Right renal pelvis (tissue), 4 donors: ENCODE measurements at places on chromosomes 2 and 18. TPM values are rescaled to one million over a fixed set of nuclear protein-coding genes. Genes with fewer than 3 reads are reported as not detected.
A peak's percentile ranks its signal among the peaks of the same experiment; 100 is the strongest.

The CDH19 gene
- polyA plus RNA-seq, result 0.61 TPM

The GPATCH11 gene
- 8.7 TPM for polyA plus RNA-seq

The DNAH7 gene
- 9.1 TPM for polyA plus RNA-seq

GRCh38 chr2:85661139-85661858 is 6.7 kb downstream of the SFTPB start:
- DNase-seq, result no peak

DNA sequence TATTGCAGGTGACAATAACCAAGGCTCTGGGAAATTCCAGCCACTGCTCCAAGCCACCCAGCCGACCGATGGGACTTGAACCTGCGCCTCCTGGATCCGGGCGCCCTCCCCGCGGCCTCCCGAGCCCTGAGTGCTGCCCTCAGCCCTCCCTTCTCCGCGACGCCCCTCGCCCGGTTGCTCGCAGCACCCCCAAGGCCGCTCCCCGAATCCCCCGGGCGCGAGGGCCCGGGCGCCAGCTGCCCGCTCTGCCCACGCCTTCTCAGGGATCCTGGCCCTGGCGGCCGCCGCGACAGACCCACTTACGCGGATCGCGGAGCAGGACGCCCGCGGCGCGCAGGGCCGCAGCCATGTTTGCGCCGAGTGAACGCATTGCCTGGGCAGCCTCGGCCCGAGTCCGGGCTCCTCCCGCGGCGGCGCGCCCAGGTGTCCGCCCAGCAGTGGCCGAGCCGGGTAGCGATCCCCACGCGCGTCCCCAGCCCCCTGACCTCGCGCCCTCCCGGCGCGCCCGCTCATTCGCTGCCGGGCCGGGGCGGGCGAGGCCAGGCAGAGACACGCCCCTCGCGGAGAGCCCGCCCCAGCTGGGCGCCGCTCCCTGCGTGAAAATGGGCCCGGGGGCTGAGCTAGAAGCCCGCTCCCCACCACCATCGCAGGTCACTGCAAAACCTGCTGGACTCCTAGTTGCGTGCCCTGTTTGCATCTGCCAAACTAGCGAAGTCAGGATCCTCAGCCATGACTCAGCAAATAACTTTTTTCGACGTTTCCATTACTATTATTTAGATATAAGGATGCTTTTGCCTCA is at the start of gene FECH:
Gene FECH (minus strand): TSS at position 452 of the 799 bp plus-strand sequence. CDS start 82 bp downstream, at position 370.
- DNase-seq, result peak; percentile 36

DNA sequence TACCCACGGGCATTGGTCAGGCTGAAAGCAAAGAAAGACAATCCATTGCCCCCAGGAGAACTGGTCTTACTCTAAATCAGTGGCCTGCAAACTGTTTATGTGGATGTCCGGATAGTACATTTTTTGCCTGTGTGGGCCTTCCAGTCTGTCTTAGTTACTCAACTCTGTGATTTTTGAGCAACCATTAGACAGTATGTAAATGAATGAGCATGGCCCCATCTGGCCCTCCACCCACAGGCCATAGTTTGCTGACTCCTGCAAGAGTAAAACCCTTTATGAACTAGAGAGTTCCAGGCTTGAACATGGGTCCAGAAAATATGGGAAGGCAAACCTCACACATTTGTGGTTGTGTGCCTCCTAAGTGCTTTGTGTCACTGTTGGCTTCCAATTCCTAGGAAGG is 55.7 kb upstream of the CYP1B1 start:
- no peak for DNase-seq

DNA sequence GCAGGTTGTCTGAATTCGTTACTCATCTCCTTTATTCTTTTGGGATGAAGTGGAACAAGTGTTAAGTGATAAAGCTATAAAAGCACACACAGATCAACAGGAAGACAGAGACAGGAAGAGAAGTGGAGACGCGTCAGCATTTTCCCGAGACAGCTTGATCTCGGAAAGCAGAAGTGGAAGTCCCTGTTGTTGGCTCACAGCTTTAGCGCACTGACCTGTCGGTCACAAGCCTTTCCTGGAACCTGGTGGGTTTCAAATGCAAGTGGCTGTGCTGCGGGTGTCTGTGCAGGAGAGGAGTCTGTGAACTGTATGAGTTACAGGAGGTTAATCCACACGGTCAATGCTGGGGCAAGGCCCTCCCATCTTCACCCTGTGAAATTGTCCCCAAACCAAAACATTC is 116.6 kb upstream of the PELI1 start:
- DNase-seq, result no peak

DNA sequence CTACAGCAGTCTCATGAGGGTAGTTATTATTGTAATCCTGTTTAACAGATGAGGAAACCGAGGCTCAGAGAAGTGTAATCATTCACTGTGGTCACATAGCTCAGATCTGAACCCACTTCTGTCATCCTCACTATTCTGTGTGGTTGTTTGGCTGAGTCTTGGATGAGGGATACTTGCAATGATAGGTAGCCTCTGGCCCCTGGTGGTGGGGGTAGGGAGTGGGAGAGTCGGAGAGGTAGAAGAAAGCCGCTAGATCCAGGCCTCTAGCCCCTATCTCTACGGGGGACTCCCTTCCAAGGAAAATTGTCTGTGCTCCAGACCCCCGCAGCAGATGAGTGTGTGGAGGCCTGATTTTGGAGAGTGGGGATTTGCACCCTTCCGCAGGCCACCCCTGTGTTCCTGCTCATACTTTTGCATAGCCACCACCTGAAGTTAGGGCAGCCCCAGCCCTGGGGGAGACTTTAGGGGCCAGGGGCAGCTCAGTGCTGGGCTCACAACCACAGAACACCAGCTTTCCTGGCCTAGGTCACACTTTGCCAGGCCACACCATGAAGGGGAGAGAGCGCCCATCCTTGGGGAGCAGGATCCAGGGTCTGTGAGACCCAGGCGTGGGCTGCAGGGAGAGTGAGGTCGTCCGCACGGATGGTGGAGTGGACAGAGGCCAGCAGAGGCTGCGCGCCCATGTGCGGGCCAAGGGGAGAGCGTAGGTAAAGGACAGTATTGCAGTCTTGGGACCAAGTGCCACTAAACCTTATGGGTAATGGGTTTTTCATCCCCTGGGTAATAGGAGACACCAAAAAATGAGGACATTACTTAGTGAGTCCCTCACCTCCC is 148.2 kb downstream of the GLI2 start:
- no peak for DNase-seq

DNA sequence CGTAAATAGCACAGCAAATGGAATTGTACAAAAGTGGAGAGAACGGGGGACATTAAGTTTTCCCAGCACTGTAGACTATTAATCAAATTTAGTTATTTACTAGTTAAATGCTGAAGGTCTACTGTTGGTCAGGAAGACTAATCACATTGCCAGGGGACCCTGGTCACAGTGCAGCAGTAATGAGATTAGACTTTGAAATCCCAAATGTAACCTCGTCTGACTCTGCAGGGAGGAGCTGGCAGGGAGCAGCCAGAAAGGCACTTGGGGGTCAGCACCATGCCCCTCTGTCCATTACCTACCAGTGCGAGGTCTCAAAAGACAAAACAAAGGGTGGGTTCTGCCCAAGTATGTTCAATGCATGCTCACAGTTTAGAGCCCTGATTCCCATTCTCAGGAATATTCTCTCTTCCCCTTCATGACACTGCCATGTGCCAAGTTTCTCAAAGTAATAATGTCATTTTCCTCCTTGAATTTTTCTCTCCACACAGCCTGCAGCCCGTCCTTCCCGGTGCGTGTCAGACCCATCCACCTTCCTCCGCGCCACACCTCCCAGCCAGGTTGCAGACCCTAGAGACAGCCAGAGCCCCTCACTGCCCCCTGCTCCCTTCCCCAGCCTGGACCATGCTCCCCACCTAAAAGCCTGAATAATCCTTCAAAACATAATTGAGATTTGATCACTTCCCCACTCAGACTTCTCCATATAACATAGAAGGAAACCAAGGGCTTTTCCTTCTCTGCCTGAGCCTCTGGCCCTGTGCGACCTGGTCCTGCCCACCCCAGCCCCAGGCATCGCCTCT is 52.5 kb downstream of the TMEM18 start:
- DNase-seq, result no peak

DNA sequence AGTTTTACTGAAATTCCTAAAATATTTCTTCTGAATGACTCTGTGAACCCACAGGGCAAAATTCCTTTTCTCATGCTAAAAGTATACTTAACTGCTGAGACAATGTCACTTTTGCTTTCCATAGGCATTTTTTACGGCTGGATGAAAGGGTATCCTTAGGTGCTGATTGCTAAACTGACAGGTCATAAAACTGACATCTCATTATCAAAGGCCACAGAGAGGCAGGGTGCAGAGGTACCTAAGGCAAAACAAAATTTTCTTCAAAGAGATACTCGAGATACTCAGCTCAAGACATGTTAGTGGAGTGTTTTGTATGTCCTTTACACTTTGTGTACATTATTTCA is 62.0 kb upstream of the WDR75 start:
- no peak for DNase-seq

DNA sequence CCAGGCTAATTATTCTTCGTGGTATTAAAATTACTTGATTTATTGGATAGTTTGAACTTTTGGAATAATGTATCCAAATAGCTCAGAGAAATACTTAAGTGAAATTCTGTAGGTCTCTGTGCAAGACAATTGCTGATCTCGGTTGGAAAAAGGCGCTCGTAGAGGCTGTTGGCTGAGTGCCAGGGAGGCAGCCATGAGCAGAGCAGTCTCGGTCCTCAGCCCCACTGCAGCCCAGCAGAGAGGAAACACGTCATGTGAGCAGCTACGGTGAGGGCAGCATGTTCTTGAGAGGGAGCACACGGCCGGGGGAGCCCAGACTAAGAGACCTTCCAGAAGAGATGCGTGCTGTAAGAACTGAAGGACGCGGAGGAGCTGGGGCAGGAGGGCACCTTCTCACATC is 42.5 kb downstream of the DCDC2C start:
- no peak for DNase-seq

DNA sequence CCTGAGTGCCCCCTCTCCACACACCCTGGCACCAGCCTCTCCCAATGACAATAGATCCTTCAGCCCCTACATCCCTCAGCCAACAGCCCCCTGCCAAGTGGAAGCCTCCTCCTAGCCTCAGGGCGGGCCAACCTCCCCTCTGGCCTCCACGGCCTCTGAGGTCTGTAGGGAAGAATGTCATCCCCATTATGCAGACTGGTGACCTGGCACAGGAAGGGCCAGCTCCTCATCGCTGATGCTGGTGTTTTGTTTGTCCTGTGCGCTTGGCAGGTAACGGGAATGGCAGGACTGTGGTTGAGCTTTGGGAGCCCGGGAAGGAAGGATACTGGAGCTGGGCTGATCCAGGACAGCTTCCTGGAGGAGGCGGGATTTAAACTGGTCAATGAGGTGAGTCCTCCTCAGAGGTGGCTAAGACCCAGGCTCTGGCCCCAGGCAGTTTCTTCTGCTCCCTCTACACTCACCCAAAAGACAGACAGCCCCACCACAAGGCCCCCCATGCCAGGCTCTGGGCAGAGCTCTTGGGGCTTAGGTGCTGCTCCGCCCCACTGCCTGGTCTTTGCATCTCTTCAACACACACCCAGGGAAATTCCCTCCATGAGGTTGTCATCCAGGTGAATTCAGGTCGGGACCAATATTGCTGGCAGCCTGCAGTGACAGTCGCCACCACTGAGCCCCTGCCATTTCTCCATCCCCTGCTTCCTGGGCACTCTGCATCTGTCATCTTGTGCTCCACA is 75.2 kb upstream of the SMAD7 start:
- no peak for DNase-seq
